Prostate gland (tissue), 2 donors: ENCODE measurements at places on chromosomes 2 and 18.

DNA sequence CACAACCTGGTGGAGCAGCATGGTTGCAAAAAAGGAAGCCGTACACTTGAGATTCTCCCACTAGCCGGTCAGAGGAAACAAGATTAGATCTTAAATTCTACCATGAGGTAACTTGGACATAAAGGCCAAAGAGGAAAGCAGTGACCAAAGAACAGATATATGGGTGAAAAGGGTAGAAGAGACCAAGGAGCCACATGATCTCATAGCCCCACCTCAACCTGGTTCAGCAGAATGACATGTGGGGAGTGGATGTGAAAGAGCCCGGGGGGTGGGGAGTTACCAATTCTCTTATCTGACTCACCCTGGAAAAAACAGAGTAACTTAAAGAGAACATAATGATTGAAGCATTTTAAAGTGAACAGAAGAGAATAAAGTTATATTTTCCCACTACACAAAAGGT is 683.0 kb downstream of the DSC3 start:
- no peaks in the 10 kb centered on the region for H3K36me3 ChIP-seq
- H3K4me3 ChIP-seq = no peak overlapping the region
- no peak for DNase-seq
- no peak overlapping the region for H3K27ac ChIP-seq

DNA sequence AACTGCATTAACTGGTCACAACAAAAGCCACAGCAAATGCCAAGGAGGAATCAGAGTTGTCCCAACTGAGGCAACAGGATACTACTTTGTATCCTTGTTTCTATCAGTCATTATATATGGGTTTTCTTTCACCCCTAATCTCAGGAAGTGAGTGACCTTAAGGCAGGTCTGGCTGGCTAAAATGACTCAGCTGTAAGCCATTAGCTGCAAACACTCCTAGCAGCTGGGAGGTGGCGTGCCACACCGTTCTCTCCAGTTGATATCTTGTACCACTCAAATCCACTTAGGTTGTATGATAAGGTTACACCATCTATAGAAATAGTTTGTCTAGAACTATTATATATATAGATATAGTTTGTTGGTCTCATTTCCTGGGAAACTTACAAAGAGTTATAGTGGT is 171.1 kb upstream of the MC4R start:
- no peaks in the 10 kb centered on the region for H3K4me1 ChIP-seq
- H3K4me3 ChIP-seq = no peak overlapping the region
- H3K27ac ChIP-seq = no peak overlapping the region
- H3K36me3 ChIP-seq = no peaks in the 10 kb centered on the region
- H3K27me3 ChIP-seq = no peaks in the 10 kb centered on the region

DNA sequence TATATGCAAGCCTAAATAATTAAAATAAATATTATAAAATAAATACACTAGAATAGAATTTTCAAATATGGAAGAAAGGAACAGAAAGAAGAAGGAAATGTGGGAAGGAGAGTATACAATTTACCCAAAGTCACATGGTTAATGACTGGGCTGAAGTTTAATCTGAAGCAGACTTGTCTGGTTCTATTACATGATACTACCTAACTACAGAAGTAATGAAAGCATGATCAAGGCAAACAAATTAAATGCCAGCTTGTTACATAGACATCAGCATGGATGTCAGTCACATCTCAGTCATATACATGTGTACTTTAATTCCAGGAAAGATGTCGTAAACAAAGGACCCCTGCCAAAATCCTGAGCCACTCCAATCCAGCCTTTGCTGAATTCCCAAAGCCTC is 1060.8 kb downstream of the CNTNAP5 start:
- no peak overlapping the region for H3K4me3 ChIP-seq
- H3K4me1 ChIP-seq = no peaks in the 10 kb centered on the region
- no peaks in the 10 kb centered on the region for H3K36me3 ChIP-seq
- H3K27me3 ChIP-seq = no peaks in the 10 kb centered on the region
- no peak for DNase-seq

DNA sequence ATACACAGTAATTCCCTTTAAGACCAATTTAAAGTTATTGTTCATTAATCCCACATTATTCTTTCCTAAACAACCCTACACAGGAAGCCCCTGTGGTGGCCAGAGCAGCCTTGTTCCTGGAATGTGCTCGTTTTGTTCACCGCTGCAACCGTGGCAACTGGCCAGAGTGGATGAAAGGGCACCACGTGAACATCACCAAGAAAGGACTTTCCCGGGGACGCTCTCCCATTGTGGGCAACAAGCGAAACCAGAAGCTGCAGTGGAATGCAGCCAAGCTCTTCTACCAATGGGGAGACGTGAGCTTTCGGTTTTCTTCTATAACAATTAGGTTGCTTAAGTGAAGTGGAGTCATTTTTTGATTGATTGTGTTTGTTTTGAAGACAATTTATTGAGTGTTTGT is 101.0 kb downstream of the UNC80 start:
- H3K27ac ChIP-seq = no peak overlapping the region
- H3K36me3 ChIP-seq = no peaks in the 10 kb centered on the region
- no peaks in the 10 kb centered on the region for H3K4me1 ChIP-seq

- no peak overlapping the region for H3K4me3 ChIP-seq
- no peaks in the 10 kb centered on the region for H3K36me3 ChIP-seq
- H3K27me3 ChIP-seq = no peaks in the 10 kb centered on the region
- no peaks in the 10 kb centered on the region for H3K4me1 ChIP-seq
- no peak for DNase-seq
Observed at GRCh38 chr2:1793868-1794445, 49.6 kb upstream of the PXDN start.

DNA sequence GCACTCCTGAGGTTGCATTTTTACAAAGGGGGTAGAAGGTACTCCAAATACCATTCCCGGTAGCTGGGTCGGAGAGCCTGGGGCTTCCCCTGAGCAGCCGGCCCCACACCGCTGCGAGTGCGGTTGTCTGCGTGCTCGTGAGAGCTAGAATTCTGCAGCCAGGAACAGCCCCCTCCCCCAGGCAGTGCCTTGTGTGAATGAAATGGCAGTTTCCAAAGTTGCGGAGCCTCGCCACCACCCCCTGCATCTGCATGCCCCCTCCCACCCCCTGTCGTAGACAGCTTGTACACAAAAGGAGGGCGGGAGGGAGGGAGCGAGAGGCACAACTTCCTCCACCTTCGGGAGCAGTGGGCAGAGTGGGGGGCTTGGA is 1.1 kb downstream of the MYCN start:
- no peaks in the 10 kb centered on the region for H3K36me3 ChIP-seq
- H3K27ac ChIP-seq = no peak overlapping the region
- peaks cover 14% of the 10 kb centered on the region for H3K4me1 ChIP-seq
- peak overlapping the region; percentile 35 for H3K4me3 ChIP-seq

DNA sequence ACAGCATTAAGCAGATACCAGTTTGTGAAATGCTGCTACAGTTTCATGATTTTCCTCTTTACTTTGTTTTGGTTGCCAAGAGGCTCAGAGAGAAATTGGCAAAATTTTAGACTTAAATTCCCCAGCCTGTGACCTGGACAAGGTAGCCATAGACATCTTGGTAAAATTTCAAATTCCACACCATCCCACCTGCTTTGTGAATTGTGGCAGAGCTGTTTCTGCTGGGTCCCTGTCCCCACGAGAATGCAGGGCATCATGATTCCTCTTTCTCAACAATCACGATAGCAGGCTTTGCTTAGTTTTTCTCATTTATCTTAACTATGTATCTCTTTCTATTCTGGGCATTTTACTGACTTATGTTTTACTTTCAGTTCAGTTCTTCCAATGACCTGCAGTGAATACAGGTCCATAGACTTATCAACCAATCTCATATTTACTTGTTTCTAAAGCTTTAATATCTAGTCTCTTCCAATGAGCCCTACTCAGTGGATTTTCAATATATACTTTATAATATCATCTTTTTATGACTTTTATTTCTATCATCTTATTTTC is 351.6 kb downstream of the SOCS6 start:
- no peaks in the 10 kb centered on the region for H3K27me3 ChIP-seq
- H3K4me1 ChIP-seq = no peaks in the 10 kb centered on the region
- H3K27ac ChIP-seq = no peak overlapping the region
- no peaks in the 10 kb centered on the region for H3K36me3 ChIP-seq
- no peak overlapping the region for H3K4me3 ChIP-seq

GRCh38 chr2:240869956-240870875 is 1.6 kb downstream of the AGXT start:
- DNase-seq = no peak
- no peaks in the 10 kb centered on the region for H3K36me3 ChIP-seq

DNA sequence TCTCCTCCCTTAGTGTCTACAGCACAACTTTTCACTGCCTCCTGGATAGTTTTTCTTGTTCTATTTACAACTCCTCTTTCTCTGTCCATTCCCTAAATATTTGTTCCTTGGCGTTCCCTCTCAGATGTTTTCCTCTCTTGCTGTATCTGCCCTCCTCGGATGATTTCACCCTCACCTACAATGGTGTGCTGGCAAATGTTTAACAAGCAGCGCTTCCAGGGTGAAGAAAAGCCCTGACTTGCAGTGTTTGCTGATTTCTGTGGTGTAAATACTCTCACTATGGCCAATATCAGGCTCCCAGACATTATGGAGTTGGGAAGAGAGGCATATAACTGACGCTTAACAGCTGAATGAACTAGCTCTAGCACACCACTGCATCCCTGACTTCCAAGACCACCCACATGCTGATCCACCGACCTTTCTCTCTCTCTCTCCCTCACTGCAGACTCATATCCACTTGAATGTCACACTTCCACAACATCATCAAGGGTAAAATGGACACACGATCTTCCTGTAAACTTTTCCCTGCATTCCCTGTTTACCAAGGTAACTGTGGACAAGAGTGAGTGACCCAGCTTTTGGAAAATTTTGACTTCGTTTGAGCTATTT is 31.5 kb upstream of the SPTBN1 start:
- H3K4me3 ChIP-seq = no peak overlapping the region
- no peaks in the 10 kb centered on the region for H3K36me3 ChIP-seq
- H3K27me3 ChIP-seq = no peaks in the 10 kb centered on the region

DNA sequence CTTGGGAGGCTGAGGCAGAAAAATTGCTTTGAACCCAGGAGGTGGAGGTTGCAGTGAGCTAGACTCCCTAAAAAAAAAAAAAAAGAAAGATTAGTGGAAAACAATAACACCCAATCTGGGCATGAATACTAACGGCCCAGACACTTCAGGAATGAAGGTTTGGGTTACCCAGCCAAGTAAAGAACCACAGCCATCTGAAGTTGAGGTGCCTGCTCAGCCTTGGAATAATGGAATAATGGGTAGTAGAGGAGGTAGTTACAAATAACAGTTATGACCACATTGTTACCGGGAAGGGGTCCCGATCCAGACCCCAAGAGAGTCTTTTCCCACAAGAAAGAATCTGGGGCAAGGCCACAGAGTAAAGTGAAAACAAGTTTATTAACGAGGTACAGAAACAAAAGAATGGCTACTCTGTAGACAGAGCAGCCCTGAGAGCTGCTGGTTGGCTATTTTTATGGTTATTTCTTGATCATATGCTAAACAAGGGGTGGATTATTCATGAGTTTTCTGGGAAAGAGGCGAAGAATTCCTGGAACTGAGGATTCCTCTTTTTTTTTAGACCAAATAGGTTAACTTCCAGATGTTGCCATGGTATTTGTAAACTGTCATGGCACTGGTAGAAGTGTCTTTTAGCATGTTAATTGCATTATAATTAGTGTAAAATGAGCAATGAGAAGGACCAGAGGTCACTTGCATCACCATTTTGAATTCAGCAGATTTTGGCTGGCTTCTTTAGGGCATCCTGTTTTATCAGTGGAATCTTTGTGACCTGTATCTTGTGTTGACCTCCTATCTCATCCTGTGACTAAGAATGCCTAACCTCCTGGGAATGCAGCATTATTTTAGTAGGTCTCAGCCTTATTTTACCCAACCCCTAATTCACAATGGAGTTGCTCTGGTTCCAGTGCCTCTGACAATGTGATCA is 96.2 kb upstream of the HAAO start:
- no peaks in the 10 kb centered on the region for H3K4me1 ChIP-seq
- DNase-seq = no peak
- H3K4me3 ChIP-seq = no peak overlapping the region
- no peak overlapping the region for H3K27ac ChIP-seq

GRCh38 chr2:144230448-144231085 is 289.4 kb downstream of the ZEB2 start:
- DNase-seq = no peak
- H3K4me1 ChIP-seq = no peaks in the 10 kb centered on the region
- H3K4me3 ChIP-seq = no peak overlapping the region
- H3K27me3 ChIP-seq = no peaks in the 10 kb centered on the region
- H3K27ac ChIP-seq = no peak overlapping the region

GRCh38 chr2:45554742-45555140 is 56.3 kb downstream of the SRBD1 start:
- no peaks in the 10 kb centered on the region for H3K27me3 ChIP-seq
- H3K36me3 ChIP-seq = no peaks in the 10 kb centered on the region
- no peak overlapping the region for H3K4me3 ChIP-seq
- no peak for DNase-seq
- H3K27ac ChIP-seq = no peak overlapping the region
- no peaks in the 10 kb centered on the region for H3K4me1 ChIP-seq

DNA sequence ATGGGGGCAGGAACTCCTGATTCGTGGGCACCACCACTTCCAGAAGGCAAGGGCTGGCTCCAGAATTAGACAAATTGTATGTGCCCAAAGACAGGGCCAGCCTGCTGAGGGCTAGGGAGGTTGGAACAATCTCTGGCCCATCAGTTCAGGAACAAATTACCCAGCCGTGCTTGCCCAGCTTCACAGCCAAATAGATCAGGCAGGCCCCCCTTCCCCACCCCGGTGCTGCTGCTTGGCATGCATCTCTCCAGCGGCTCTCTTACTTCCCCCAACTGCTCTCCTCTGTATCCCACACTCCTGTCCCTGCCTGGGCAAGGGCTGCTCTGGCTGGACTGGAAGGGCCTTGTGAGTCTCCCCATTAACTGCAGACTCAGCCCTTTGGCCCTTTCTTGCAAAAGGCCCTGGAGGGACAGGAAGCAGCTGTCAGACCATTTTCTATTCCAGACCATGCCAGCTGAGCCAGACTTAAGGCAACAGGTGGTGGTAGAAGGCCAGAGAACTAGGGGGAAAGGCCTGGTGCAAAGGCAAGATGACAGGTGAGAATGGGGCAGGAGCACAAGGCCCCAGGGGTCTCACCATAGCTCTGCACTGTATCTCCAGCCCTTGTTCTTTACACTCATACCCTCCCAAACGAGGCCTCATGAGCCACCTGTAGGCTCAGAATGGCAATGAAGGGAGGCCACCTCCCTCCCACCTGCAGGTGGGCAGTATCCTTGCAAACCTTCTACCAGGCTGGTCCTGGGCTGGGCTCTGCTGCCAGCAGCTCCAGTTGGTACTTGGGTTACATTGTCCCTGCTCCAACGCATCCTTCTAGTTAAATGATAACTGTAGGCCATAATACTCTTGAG is 30.7 kb upstream of the ACAA2 start:
- H3K27ac ChIP-seq = no peak overlapping the region
- DNase-seq = no peak
- no peaks in the 10 kb centered on the region for H3K27me3 ChIP-seq
- H3K4me1 ChIP-seq = no peaks in the 10 kb centered on the region
- H3K36me3 ChIP-seq = no peaks in the 10 kb centered on the region
- H3K4me3 ChIP-seq = no peak overlapping the region

GRCh38 chr2:159086342-159086741 is 117.9 kb downstream of the TANC1 start:
- no peaks in the 10 kb centered on the region for H3K36me3 ChIP-seq
- DNase-seq = no peak
- H3K27ac ChIP-seq = no peak overlapping the region
- H3K27me3 ChIP-seq = no peaks in the 10 kb centered on the region
